ENCODE measurements at places on chromosomes 16 and 17.

DNA sequence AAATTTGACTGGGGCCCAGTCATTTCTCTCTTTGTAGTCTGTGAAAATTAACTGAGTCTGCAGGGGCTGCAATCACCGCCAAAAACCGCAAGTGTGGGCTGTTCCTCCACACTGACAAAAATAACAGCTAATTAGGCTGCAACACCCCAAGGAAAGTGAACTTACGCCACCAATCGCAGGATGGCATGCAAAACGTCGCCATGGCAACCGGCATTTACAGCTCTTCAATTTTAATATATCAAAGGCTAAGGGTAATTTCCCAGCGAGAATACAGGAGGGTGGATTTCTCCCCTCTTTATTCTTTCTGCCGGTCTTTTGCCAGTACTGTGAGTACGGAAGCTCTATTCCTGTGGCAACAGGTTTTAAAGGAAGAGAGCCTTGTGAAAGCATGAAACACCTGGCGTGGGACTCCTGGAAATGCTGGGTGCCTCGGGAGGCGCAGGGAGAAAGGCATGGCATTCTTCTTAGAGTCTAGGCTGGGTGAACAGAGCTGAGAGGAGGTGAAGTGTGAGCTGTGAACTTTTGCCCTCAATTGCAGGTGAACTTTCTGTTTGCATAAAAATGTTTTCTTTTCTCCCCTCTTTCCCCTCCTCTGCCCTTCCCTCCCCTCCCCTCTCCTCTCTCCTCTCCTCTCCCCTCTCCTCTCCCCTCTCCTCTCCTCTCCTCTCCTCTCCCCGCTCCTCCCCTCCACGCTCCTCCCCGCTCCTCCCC lies 399.7 kb downstream of the XYLT1 start:
- no peak for DNase-seq

GRCh38 chr16:10343124-10343760 lies 42.6 kb upstream of the ATF7IP2 start:
- DNase-seq: no peak

DNA sequence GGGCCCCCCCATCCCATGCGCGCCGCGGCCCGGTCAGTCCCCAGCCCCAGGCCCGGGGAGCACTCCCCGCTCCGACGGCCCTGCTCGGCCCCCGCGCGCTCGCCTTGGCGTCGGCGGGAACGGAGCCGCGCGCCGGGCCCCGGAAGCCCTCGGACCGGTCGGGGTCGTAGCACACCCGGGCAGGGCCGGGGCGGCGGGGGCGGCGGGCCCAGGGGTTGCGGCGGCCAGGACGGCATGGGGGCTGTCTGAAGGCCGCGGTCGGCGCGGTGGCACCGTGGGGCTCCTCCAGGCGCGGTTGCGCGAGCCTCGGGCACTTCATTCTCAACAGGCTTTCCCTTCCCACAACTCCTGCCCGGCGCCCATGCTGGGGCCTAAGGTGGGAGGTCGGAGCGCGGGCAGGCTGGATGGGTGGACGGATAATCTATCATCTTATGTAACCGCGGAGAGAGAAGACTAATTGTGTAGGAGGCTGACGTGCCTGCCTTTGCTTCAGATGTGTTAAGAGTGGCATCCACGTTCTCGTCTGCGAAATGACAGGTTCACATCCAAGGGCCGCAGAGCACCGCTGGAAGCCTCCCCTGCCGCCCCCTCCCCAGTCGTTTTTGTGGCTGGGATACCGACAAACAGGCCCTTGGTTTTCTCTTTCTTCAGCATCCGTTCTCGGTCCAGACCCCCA lies 708 bp downstream of the BAIAP2 start:
- DNase-seq: no peak

GRCh38 chr17:1643999-1644492 lies 1.5 kb downstream of the SCARF1 start:
- no peak for DNase-seq

- no peak for DNase-seq
These were observed 415.3 kb downstream of the KIF2B start for GRCh38 chr17:54237911-54238515.

- no peak for DNase-seq
These were observed 17.7 kb downstream of the SIAH1 start for GRCh38 chr16:48367441-48368049.

GRCh38 chr16:8863594-8864424 lies 5.0 kb downstream of the CARHSP1 start:
- DNase-seq: no peak

DNA sequence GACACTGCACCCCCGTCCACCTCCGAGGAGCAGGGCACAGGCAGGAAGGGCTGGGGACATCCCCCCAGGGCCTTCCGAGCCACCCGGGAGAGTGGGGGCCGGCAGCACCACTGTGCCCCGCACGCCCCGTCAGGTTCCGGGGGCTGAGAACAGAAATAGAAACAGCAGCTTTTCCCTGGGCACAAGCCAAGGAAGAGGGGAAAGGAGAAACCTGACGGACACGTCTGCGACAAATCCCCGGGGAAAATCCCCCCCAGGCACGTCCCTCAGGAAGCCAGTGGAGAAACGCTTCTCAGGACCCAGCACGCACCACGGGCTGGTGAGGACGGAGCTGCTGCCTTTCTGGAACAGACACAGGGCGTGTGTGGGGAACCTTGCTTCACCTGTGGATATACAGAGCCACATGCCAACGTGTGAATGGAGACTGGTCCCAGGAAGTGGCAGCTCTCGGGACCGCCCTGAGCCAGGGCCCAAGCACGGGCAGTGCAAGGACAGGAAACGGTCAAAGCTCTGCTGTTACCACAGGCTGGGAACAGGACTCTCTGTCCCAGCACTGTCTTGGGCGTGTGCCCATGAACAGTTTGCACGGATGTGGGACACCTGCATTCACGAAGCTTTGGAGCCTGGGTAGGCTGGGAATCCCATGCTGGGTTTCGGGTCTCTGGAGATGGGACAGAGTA lies 1.2 kb upstream of the TMEM204 start:
- DNase-seq: no peak

GRCh38 chr16:56657555-56658326 lies at the start of gene MT1F:
MT1F (plus strand) TSS chr16:56657959; CDS start chr16:56658059, 100 bp downstream.
- DNase-seq: no peak

DNA sequence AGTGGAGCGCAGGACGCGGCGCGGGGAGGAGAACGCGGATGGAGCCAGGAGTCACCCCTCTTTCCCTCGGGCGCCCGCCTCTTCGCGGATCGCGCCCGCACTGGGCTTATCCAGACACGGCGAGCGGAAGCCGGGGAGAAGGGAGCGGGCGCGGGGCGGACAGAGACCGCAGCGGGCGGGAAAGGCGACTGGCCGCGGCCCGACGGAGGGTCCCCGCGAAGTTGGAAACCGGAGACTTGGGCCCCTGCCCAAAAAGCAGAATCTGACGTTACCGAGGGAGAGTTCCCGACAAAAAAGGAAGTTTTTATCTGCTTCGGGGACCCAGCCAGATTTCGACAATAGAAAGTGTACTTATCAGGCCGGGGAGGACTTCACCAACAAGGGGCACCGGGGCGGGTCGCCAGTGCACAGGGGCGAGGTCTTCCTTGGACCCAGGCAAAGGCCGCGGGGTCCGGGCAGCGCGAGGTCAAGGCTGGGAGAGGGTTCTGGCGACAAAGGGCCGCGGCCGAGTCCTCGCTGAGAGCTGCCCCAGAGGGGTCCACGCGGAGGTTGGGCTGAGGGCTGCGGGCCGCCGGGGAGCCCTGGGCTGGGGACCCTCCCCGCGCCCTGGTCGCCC lies 519 bp downstream of the ST6GALNAC2 start:
- DNase-seq: no peak

DNA sequence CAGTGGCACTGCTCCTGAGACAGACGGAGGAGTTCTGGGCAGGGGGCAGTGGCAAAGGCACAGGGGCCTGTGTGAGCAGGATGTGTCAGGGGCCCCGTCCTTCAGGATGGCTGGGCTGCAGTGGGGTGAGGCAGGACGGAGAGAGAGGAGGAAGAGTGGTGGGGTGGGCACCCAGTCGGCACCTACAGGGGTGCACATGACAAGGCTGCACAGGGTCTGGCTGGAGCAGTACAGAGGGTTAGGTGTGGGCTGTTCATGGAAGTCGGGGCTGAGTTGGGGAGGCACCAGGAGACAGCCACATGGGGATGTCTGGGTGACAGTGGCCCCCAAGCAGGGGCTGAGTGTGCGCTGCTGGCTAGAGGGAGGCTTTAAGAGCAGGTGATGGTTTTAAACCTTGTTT lies 106.0 kb downstream of the RAB11FIP4 start:
- no peak for DNase-seq

GRCh38 chr16:47660540-47660939 lies 199.4 kb downstream of the PHKB start:
- no peak for DNase-seq

GRCh38 chr17:54372069-54372749 lies 528.4 kb upstream of the TOM1L1 start:
- no peak for DNase-seq

GRCh38 chr16:71569621-71570020 lies 7.3 kb downstream of the TAT start:
- no peak for DNase-seq

DNA sequence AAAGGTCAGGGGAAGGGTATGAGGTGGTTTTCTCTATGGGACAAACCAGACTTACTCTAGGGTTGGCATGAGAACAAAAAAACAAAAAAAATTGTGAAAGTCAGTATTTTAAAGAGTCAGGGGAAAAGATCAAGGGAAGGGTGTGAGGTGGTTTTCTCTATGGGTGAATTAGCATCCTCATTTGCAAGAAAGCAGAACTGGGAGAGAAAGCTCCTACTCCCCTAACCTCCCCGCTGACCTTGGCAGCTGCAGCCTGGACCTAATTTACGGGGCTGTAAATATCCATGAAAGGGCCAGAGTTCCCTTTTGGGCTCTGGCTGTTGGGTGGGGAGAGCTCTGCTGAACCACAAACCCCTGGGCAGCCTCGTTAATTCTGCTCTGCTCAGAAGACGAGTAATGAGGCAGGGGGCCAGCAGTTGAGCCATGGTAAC lies 10.6 kb downstream of the RHBDL3 start:
- no peak for DNase-seq

DNA sequence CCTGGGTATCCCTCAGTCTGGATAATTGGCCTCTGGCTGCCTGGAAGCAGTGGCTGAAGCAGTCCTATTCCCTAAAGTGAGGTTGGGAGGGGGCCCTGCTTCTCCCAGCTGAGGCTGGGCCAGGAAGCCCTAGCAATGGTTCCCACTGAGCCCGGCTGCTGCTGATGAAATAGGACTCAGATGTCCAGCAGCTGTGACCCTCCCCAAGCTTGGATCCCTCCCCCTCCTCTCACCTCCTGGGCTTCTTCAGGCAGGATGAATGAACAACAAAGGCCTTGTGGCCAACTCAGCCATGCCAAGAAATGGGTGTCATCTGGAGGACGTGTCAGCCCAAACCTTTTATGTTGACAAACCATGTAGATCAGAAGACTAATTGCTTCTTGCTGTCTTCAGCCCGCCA lies 42.0 kb downstream of the AXIN2 start:
- DNase-seq: no peak

GRCh38 chr17:45451131-45451530 lies 18.5 kb upstream of the ARHGAP27 start:
- DNase-seq: no peak

DNA sequence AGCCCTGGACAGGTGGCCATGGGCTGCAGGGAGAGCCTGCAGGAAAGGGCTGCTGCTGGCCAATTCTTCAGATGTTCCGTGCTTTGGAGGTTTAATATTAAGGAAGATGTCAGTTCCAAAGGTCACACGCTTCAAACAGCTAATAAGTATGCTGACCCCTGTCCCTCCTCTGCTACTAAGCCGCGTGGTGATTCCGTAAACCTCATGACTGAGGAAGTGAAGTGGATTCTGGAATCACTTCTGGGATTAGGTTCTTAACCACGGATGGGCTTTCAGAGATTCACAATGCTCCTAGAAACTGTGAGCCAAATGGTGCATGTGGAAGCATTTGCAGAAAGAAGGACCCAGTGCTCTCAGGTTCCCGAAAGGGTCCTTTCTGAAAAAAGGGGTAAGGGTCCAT lies 28.5 kb upstream of the ERN1 start:
- DNase-seq: no peak

DNA sequence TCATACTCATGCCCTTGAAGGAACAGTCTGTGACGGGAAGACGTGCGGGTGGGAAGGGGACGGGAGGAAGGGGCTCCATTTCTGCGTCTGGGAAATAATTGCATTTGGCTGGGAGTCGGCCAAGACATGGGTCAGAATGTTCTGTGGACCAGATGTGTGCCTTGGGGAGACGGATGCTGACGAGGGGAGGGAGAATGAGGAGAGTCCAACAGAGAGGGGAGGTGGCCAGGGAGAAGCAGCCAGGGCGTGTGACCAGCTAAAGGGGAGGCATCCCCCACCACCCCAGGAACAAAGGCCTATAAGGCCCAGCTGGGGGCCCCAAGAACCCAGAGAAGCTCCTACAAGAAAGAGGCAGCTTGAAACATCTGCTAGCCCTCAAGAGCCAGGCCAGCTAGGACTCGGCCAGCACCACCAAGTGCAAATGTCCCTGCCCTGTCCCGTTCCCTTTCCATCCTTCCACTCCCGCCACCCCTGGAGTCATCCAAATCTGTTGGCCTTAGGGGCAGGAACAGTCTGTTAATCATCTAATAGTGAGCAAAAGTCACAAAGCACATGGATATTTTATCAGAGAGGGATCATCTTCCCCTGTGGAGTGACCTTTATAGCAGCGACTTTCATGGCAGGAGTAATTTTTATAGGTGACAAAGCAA lies 42.5 kb upstream of the BCO1 start:
- DNase-seq: no peak

DNA sequence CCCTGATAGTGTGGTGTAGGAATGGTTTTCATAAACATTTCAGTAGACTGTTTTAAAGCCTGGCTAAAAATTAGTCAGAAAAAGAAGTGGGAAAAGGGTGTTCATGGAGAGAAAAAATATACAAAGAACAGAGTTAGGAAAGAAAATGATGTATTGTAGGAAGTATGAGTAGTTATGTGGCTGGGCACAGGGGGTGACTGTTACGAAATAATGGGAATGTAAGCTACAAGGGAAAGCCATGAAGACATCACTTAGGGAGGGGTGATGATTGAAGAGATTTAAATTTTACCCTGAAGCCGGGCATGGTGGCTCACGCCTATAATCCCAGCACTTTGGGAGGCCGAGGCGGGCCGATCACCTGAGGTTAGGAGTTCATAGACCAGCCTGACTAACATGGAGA lies 55.3 kb downstream of the NUP88 start:
- DNase-seq: no peak

GRCh38 chr16:104355-104754 lies 26.3 kb downstream of the MPG start:
- DNase-seq: no peak

GRCh38 chr17:44865931-44866330 lies 18.2 kb downstream of the HIGD1B start:
- DNase-seq: no peak

DNA sequence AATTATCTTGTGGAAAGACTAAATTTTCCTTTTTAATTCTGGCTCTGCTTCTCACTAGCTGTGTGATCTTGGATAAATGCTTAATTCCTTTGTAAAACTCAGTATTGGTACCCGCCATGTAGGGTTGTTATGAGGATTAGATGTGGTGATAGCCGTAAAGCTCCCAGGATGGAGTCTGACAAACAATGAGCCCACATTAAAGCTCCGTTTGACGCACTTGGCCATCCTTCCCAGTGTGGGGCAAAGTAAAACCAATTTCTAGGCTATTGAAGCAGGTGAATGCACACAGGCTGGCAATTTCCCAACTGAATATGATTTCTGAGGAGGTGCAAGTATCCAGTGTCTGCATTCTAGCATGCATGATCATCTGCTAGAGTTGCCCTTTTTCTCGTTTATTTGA lies 123.6 kb downstream of the MRTFB start:
- DNase-seq: no peak

- no peak for DNase-seq
These were observed 458.6 kb upstream of the GOT2 start for GRCh38 chr16:59192551-59193199.

- no peak for DNase-seq
These were observed 217.9 kb upstream of the PSMD7 start for GRCh38 chr16:74078511-74079231.

GRCh38 chr16:50724306-50724705 lies 17.6 kb upstream of the CYLD start:
- DNase-seq: no peak

Measured in NCI-H446 treated with DMSO at 0.1 percent for 48 hours (cell line).